ENCODE measurements at places on chromosomes 12 and 14. TPM values are rescaled to one million over a fixed set of nuclear protein-coding genes. Genes with fewer than 3 reads are reported as not detected.
A peak's percentile ranks its signal among the peaks of the same experiment; 100 is the strongest.

DNA sequence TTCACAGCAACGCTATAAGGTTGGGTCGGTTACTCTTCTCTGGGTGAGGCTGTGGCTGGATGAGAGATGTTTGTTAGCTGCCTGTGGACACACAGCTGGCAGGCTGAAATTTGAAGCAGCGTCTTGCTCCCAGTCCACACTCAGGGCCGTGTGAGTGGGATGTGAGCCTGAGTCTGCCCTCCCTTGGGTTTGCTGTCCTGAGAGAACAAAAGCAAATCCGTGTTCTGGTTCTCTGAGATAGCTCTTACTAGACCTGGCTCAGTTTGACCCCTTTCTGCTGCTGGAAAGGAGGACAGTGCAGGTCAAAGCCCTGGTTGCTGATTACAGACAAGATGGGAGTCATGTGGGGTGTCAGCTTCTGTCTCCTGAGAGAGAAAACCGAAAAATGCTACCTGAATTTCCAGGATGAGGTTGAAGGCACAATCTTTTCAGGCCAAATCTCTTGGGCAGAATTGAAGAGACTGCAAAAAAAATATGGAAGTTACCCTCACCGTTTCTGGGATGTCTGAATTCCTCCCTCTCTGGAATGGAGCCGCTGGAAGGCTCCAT, 270.8 kb downstream of the ZFP36L1 start:
- DNase-seq: no peak

DNA sequence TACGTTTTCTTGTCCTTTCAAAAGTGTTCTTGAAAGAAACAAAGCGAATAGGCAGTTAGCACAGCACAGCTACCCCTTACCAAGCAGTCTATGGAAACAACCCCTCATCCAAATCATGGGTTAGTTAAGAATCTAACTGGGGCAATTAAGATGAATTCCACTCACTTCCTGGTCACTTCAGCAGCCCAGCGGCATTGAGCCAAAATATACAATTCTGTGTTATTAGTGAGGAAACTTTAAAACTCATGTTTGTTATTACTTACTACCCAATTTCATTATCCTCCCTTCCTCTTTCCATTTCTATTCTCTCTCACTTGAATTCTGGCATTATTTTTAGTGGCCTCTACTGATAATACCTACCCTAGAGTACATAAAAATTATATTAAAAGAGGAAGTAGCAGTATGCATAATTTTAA, 121.4 kb downstream of the PPHLN1 start:
- no peak for DNase-seq

DNA sequence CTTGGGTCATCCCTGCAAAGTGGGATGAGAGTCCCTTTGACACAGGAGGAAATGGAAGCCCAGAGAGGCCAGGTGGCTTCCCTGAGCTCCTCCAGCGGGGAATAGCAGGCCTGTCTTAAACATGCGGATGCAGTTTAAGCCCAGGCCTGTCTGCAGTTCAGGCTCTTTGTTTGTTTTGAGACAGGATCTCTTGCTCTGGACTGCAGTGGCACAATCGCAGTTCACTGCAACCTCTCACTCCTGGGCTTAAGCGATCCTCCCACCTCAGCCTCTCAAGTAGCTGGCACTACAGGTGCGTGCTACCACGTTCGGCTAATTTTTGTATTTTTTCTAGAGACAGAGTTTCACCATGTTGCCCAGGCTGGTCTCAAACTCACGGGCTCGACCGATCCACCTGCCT, 3.5 kb downstream of the TRPV4 start:
- DNase-seq: no peak

DNA sequence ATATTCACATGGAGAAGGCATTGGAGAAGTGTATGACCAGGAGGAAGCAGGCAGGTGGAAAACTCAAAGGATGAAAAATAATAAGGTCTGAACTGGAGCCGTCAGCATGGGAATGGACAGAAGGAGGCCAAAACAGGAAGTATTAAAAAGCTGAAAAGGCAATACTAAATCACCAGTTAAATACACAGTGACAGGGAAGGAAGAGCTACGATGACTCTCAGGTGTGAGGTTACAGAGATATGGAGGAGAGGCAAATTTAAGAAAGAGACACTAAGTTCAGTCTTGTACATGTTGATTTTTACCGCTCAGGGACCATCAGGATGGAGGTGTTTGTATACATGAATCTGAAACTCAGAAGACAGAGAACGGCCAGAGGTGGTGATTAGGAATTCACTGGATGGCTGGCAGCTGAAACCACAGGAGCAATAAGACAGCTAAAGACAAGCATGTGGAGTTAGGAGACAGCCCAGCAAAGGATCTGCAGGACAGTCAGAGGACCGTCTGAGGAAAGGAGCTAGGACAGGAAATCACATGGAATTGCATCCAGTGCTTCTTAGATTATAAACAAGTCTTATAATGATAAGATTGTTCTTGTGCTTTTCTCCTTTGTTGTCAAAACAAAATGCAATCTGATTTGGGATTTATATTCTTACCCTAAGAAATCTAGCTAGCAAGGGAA, 33.9 kb upstream of the CDKN3 start:
- DNase-seq: no peak

GRCh38 chr14:95507174-95507573, 9.3 kb downstream of the SYNE3 start:
- no peak for DNase-seq

- DNase-seq: no peak
Observed at GRCh38 chr12:126747530-126748149, 1519.3 kb upstream of the TMEM132C start.

GRCh38 chr12:48750769-48751356, 34.4 kb upstream of the CCNT1 start:
- no peak for DNase-seq

- no peak for DNase-seq
Observed at GRCh38 chr14:101740981-101741380, 20.5 kb upstream of the PPP2R5C start.

DNA sequence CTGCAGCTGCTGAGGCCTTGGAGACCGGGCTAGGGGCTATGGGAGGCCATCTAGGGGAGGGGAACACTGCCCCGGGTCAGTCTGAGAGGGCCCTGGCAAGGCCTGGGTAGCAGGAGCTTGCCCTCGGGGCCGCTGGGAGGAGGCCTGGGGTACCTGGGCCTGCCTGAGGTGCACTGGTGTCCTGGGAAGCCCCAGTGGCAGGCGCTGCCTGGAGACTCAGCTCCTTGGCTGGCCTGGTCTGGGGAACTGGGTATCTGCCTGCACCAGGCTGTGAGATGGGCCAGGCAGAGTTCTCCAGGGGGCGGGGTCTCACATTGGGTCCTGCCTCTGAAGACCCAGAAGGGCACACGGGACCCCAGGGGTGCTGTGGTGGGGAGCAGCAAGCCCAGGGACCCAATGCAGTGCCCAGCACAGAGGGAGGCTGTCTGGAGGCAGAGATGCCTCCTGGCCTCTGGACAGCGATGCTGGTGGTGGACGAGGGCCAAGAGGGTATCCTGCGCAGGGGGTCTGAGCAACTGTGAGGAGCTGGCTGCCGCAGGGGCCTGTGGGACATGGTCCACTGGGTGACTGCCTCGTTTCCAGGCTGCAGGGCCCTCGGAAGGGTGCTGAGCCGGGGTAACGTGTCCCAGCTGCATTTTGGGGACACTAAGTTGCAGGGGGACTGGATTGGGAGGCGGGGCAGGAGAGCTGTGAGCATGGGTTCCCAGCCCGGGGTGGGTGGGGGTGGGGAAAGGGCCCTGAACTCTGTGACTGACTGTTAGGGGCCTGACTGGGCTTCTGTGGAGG, 7.4 kb upstream of the MTA1 start:
- no peak for DNase-seq

DNA sequence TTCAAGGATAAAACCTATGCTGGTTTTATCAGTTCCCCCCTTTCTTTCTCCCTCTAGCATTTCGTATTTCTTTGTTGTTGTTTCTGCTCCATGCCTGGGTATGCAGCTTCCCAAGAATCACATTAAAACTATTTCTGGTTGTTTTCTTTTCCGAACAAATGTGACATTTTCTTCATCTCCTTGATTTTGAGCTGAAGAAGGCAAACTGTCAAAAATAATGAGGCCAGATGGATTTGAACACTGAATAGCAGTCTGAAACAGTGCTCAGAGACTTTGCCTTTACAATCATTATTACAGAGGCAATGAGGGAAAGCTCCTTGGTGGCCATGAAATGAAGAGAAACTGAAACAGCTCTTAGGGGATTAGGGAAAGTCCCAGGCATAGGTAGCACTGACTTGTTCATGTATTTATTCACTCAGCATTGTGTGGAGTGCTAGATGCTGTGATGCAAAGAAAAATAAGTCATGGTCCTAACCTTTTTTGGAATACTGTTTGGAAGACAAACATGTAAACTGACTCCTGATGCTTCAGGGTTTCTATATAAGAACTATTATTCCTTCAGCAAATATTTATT, 319.5 kb downstream of the FUT8 start:
- no peak for DNase-seq

- DNase-seq: peak; percentile 52
Observed at GRCh38 chr12:88579601-88580050, 645 bp downstream of the KITLG start.

GRCh38 chr12:7485095-7485494, 18.5 kb downstream of the CD163 start:
- DNase-seq: no peak

- DNase-seq: no peak
Observed at GRCh38 chr12:5480218-5480937, 48.5 kb downstream of the NTF3 start.

DNA sequence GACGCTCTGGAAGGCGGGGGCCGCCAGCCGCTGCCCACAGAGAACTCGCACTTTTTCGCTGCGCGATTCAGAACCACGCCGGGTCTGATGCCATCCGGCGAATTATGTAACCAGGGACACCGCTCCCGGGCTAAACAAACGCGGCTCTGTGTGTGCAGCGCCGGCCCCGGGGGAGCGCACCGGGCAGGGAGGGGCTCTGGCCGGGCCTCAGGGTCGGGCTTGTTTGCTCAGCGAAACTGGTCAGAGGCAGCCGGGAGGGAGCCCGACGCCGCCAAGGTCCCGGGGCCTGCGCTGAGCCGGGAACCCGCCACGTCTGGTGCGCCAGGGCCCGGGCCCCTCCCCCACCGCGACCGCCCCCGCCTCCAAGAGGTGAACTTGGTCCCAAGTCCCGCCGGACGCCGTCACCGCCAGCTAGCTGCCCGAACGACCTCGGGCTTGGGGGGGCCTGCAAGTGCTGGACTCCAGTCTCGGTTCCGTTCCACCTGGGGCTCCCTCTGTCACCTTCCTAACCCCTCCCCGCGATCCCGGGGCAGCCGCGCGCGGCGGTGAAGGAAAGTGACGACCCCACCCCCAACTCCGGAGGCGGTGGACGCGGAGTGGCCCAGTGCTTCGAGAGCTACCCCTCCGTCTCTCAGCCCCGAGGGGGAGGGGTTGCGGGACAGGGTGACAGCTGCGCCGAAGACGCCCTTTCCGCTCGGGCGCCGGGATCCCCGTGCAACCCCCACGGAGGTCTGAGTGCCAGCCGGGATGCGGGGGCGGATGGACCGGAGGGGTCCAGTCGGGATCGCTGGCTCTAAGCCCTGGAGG, 848 bp downstream of the CTDSP2 start:
- peak; percentile 63 for DNase-seq

- no peak for DNase-seq
Observed at GRCh38 chr14:98143566-98143965, 1128.4 kb downstream of the BCL11B start.

- no peak for DNase-seq
Observed at GRCh38 chr12:52366738-52367485, at the start of gene KRT85. Gene KRT85 (minus strand): TSS chr12:52367481. CDS start chr12:52367405, 76 bp downstream.

DNA sequence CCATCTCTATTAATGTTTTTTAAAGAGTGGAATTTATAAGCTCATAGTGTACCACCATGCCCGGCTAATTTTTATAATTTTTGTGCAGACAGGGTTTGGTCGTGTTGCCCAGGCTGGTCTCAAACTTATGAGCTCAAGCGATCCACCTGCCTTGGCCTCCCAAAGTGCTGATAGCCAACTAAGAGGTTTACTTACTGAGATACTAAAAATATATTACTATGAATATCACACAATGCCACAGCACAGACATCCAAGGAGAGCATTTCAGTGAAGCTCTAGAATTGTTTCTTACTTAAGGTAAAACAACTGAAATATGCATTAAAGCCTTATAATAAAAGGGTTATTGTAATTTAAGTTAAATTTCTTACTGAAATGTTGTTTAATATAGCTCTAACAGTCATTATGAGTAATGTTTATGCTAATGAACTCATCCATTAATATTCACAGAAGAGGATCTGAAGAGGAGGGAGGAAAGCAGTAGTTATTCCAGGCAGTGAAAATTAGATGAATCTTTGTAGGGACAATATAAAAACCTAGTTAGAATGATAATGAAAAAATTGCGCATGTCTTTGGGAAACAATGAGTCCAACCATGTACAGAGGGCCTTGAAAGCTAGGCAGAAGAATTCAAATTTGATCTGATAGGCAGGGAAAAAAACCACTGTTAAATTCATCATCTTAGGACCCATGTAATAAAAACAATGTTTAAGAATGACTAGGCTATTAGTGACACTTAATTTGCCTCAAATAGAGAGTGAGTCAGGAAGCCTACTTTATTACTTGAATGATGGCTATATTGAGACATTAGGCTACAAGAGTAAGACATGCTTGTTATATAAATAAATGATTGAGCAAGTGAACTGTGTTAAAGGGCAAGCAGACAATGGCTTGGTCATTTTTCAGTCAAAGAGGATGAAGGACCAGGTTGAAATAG, 99.2 kb downstream of the SLC41A2 start:
- no peak for DNase-seq

Gene GPR135
- 4.7 TPM for polyA plus RNA-seq

Gene FAM90A1
- 1.4 TPM for polyA plus RNA-seq

Gene RDH11
- polyA plus RNA-seq: 391 TPM

Gene NTS
- polyA plus RNA-seq: 1.2 TPM

Gene ANKS1B
- 1.5 TPM for polyA plus RNA-seq

Gene TRPV4
- 2.7 TPM for polyA plus RNA-seq

Data from muscle of arm (tissue), 14 donors.